Activated T-cell treated with anti-CD3 and anti-CD28 coated beads for 48 hours (primary cell): ENCODE measurements at places on chromosomes 4 and X.

GRCh38 chrX:149799095-149799714 is 17.5 kb downstream of the MAGEA9 start:
- DNase-seq: no peak

DNA sequence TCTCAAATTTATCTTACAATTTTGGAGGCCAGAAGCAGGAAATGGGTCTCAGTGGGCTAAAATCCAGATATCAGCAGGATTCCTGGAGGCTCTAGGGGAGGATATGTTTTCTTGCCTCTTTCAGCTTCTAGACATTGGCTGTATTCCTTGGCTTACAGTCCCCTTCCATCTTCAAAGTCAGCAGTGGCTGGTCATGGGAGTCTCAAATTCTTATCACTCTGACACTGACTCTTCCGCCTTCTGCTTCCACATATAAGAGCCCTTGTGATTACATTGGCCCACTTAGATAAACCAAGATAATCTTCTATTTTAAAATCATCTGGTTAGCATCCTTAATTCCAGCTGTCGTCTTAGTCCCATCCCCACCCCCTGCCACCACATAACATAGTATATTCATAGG is 113.0 kb downstream of the PCDH7 start:
- no peak for DNase-seq

- no peak for DNase-seq
Measured at GRCh38 chr4:149065753-149066152, 623.5 kb upstream of the NR3C2 start.

GRCh38 chr4:99390055-99390454 is 37.5 kb upstream of the ADH1C start:
- DNase-seq: no peak

DNA sequence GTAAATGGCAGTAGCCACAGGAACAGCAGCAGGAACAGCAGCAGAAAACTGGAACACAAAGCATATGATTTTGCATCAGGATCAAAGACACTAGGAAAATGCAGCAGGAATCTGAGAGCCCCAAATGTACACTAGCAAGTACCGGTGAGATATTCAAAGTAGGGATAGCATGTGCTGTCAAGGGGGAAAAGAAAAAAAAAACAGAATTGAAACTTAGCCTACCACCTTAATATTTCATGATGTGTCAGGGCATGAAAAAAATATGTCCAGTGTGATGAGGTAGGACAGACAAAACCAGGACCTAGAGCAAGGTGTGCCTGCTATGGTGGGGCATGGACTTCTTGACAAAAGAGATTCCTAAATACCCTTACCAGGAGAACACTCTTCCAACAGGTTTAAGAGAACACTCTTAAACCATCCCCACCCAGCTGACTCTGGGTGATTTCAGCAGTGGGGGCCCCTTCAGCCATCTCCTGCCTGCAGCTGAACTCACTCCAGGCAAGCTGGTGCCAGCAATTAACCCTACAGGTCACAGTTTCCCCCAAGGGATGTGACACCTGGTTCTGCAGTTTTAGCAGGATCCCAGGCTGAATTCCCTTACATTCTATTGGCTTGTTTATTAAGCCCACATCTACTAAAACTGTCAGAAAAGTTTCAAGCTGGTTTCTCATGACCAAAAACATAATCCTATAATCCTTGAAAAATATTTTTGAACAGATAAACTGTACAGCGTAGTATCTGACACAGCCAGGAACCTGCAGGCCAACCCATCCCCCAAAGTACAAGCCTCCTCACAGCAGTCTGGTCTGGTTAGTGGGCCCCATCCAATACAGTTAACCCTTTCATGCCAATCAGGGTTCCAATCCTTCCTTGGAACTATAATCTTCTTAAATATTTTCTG is 62.9 kb upstream of the FMR1 start:
- DNase-seq: no peak

DNA sequence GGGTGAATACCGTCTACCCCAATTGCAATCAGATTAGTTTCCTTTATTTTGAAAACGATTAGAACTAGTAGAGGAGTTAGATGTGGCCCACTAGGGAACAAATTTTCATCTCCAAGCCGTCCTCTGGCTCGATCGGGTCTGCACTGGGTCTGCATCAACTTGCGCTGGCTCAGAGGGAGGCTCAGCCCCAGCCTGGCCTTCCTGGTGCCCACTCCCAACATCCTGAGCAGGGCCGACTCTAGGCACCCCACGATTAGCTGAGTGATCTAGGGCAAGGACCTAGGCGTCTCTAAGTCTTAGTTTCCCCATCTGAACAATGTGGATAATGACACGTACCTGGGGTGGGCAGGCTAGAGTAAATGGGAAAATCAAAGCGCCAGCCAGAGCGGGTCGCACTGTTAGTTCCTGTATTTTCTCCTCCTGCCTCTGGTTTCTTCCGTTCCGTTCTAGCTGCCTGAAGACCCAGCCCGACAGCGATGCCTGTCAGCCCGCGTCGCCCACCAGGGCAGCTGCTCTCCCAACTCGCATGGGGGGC is 7.7 kb upstream of the HAND2 start:
- no peak for DNase-seq

DNA sequence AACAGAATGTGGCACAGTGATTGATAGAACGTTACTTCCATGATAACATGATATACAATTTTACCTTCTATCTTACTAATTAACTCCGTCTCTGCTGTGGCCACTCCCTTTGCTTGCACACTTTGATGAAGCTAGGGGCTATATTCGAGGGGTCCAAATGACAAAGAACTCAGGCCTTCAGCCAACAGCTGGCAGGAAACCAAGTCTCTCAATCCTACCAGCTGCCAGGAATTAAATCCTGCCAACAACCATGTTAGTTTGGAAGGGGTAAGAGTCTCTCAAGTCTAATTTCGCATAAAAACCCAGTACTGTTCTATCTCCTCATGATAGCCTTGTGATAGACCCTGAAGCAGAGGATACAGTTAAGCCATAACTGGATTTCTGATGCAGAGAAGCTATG is 1122.9 kb upstream of the PCDH10 start:
- no peak for DNase-seq

DNA sequence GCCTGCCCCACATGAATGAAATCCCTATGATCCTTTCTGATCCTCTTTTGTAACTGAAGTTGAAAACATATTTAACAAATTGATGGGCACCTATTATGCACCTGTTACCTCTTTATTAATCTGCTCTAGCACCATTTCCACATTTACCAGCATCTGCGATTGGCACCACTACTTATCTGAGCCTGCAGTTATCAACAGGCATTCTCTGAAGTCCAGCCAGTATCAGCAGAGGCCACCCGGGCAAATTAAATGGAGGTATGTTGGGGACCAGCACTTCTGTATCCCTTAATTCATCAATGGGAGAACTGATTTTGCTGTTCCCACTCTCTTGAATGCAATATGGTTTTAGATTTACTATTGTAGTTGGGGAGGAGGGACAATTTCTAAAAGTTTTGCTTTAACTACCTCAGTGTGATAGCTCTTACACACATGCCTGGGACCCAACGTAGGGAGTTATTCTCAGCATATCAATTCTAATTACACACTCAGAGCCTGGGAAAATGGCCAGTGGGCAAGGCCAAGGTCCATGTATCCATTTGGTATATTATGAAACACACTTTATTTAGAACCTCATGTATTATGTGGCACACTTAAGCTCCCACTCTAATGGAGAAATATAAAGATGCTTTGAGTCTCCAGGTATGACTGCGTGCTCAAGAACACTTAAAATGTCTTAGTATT is 1927.1 kb upstream of the PCDH7 start:
- DNase-seq: no peak

- no peak for DNase-seq
Measured at GRCh38 chr4:92791871-92792440, 488.2 kb downstream of the GRID2 start.

GRCh38 chr4:129929052-129929451 is 833.1 kb downstream of the C4orf33 start:
- no peak for DNase-seq

- no peak for DNase-seq
Measured at GRCh38 chr4:128596853-128597252, 212.6 kb upstream of the JADE1 start.

DNA sequence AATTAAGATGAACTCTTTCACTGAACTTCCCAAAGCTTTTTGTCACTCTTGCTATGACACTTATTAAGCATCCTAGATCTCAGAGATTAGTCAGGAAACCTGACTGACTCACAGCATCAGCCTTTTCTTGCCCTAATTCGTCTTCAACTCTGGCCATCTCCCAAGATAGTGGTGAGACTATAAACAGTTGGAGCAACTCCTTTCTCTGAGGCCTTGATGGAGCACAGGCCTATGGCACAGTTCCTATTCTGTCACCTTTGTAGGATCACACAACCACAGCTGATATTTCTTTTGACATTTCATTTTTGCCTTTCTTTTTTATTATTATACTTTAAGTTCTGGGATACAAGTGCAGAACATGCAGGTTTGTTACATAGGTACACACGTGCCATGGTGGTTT is 217.6 kb downstream of the PRR32 start:
- DNase-seq: no peak

- DNase-seq: no peak
Measured at GRCh38 chrX:136115904-136116297, 31.4 kb upstream of the FHL1 start.

DNA sequence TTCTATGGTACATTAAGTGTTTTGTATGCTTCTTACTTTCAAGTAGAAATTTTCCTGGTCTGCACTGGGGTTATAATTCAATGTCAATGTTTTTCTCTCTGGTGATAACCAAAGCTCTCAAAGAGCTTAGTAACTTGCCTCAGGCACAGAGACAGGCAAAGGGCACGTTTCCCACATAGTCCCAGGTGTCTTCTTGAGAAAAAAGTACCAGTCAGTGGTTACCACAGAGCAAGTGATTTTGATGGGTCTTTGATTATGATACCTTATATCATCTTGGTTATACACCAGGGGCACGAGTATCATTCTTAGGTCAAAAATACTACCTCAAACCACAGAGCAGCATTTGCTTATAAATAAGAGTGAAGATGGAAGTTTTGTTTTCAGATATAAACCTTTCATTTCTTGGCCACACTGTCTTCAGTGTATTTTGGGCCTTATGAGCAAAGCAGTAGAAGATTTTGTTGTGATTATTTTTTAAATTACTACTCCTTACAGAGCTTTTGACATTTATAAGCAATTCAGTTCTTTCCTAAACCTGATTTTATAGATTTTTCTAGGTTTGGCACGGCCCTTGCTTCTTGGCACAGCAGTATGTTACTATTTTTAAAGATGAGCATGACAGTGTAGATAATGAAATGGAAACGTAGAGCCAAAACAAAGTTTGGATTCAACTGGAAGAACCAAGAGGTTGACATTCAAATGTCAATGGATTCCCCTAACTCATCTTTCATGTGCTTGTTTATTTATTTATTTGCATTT is 85.3 kb upstream of the TLL1 start:
- no peak for DNase-seq

DNA sequence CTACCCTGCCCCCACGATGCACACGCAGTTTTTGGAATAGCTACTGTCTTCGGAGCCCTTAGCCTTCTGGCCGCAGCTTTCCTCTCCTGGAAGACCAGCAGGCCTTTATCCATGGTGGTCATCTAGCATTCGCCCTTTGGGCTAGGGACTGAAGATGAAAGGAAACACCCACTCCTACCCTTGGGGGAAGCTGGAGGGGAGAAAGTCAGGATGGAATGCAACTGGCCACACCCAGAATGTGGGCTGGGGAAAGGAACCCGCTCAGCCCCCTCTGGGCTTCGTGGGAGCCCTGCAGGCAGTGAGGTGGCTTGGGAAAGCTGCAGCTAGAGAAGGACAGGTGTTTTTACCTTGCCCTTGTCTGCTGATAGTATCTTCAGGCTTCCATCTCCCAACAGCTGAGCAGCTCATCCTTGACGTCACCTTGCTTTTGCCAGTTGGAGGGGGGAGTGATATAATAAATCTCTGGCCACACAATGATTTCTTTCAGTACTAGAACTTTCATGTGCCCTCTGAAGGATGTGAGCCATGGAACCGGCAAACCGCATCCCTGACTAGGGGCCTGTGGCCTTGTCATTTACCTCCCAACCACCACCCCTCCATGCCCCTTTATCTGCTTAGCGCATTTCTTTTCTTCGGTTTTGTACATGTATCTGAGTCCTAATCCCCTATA is 59.0 kb downstream of the ELF4 start:
- DNase-seq: no peak

GRCh38 chr4:161714931-161715330 is 448.9 kb downstream of the FSTL5 start:
- DNase-seq: no peak

DNA sequence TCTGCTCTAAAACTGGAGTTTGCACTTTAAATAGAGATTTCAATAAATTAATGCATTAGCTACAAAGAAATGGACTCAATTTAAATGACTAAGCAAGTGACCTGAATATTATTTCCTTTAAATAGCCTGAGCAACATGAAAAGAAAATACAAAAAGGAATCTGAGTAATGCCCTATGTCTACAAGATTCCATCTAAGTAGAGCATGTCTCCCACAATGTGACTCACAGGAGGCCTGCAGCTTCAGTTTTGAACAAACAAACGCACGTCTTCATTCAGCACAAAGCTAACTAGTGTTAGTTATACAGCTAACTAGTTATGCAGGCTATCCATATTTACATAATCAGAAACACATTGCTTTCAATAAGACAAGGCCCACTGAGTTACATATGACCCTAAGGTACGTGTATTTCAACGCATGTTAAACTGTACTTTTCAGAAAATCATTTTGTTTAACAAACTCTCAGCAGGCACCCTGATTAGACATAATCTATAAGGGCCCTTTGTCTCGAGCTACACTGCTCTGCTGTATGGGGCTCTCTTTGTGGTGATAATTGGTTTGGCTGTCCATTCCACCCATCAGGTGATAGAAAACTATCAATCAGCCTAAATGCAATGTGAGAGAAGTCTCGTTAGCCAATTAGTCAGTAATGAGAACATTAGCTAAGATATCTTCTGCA is 116.5 kb downstream of the MAML3 start:
- no peak for DNase-seq

DNA sequence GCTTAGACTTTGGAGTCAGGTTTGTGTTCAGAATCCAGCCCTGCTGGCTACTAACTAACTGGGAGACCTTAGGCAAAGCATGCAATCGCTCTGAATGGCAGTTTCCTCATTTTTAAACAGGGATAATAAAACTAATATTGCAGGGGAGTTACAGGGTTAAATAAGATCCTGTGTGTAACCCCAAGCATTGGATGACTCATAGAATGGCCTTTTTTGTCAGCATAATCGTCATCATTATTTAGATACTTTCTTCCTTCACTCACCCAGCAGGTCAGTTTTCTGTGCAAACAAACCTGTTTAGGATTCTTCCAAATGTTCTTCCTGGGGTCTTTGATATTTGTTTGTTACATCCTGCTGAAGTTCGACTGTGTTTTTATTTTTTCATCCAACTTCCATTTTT is 208.2 kb downstream of the EVC2 start:
- DNase-seq: no peak

- peak; percentile 60 for DNase-seq
Measured at GRCh38 chr4:88283661-88284438, 511 bp downstream of the PPM1K start.

DNA sequence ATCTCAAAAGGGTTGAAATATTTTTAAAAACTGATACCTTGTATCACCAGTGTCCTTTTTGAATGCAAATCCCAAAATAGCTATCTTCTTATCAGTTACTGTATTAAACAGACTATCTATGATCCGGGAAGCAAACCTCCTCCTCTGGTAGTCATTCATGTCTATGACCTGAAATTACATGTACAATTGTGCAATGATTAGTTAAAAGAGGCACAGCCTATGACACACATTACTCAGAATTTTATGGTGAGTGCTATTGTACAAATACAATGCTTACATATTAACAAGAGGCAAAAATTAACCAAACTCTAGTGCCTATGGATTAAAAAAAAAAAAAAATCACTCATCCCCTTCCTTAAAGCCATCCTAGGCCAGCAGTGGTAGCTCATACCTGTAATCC is 21.7 kb downstream of the UGDH start:
- DNase-seq: no peak

GRCh38 chr4:37441231-37442061 is 196.9 kb downstream of the NWD2 start:
- DNase-seq: no peak
